ENCODE measurements at places on chromosomes 11 and 22. TPM values are rescaled to one million over a fixed set of nuclear protein-coding genes. Genes with fewer than 3 reads are reported as not detected.

DNA sequence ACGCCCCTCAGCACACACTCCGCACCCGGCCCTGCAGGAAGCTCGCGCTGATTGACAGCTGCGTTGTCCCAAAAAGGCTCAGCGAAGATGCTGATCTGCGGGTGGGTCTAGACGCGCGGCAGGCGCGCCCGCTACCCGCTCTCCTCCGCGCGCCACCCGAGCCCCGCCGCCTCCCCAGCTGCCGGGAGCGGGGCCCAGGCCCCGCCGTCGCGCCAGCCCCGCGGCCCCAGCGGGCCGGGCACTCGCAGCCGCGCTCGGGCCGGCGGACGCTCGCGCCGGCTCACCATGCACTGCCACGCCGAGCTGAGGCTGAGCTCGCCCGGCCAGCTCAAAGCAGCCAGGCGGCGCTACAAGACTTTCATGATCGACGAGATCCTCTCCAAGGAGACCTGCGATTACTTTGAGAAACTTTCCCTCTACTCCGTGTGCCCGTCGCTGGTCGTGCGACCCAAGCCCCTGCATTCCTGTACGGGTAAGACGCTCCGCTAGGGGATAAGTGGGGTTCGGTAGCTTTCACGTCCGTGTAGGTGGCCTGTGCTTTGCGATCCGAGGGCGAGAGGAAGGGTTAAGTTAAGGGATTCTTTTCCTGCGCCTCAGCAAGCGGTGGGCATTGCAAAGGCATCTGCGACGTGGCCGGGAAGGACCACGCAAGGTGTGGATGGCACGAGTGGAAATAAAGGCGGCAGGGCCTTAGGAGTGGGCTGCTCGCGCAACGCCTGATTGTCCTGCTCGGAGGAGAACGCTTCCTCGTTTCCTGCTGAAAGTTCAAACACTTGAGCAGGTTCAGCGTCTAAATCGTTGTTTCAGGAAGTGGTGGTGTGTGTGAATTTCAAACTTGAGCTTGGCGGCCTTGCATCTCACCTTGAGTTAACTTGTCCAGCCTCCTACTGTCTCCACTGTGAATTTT, at the start of gene BARX2:
Gene BARX2, plus strand, starts transcription at position 98 of the 907 bp plus-strand sequence. Its CDS starts 188 bp downstream, at position 286.
- DNase-seq = peak; percentile 67
- H3K36me3 ChIP-seq = no peaks in the 10 kb centered on the region
- H3K4me3 ChIP-seq = peak within 1 kb of the TSS; percentile 42
- peak within 1 kb of the TSS; percentile 54 for H3K27ac ChIP-seq
- H3K27me3 ChIP-seq = peaks cover 59% of the 10 kb centered on the region

DNA sequence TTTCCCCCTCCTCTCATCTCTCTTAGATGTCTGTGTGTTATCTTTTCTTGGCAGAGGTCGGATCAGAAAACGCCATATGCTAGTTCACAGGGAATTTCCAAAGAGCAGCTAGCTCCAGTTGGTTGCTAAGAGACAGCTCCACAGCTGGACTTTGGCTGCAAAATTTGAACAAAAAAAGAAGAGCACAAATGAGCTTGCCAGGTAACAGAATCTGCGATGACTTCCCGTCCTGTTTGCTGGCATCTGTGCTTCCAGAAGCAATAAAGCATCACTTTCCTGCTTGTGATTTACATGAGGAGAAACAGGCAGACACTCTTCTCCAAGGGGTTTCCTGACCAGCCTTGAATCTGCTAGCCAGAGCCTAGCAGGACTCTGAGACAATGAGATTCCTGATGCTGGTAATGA, 596.0 kb upstream of the B3GAT1 start:
- peaks cover 6% of the 10 kb centered on the region for H3K4me1 ChIP-seq
- H3K27ac ChIP-seq = no peak overlapping the region
- no peaks in the 10 kb centered on the region for H3K27me3 ChIP-seq
- DNase-seq = peak; percentile 21
- H3K36me3 ChIP-seq = no peaks in the 10 kb centered on the region

- no peak for DNase-seq
- H3K27me3 ChIP-seq = peaks cover 3% of the 10 kb centered on the region
- no peaks in the 10 kb centered on the region for H3K36me3 ChIP-seq
- H3K27ac ChIP-seq = no peak overlapping the region
Measured at GRCh38 chr11:115579181-115579825, 75.1 kb upstream of the CADM1 start.

DNA sequence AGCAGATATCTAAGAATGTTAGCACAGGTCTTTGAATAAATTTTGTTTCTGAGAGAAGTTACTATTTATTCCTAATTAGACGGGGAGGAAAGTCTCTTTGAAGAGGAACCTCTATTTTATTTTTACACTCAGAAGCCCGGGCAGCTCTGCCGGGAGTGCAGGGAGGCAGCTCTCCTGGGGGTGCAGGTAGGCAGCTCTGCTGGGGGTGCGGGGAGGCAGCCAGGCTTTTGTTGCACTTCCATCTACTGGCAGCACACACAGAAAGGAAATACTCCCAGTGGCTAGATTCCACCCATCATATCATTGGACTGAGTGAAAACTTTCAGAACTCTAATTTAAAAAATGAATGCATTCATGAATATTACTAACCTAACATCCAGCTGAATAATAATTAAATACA, 24.6 kb downstream of the OR10A6 start:
- peaks cover 38% of the 10 kb centered on the region for H3K4me1 ChIP-seq
- DNase-seq = no peak
- no peaks in the 10 kb centered on the region for H3K27me3 ChIP-seq
- no peak overlapping the region for H3K4me3 ChIP-seq

- H3K27ac ChIP-seq = peak overlapping the region; percentile 31
- no peaks in the 10 kb centered on the region for H3K27me3 ChIP-seq
- no peak for DNase-seq
- H3K36me3 ChIP-seq = no peaks in the 10 kb centered on the region
Measured at GRCh38 chr11:83317757-83318690, 31.9 kb upstream of the CCDC90B start.

GRCh38 chr22:31748490-31748889, 1.4 kb downstream of the PRR14L start:
- peak overlapping the region; percentile 85 for H3K4me3 ChIP-seq
- no peaks in the 10 kb centered on the region for H3K27me3 ChIP-seq
- no peaks in the 10 kb centered on the region for H3K36me3 ChIP-seq
- peaks cover 20% of the 10 kb centered on the region for H3K4me1 ChIP-seq
- peak; percentile 17 for DNase-seq

DNA sequence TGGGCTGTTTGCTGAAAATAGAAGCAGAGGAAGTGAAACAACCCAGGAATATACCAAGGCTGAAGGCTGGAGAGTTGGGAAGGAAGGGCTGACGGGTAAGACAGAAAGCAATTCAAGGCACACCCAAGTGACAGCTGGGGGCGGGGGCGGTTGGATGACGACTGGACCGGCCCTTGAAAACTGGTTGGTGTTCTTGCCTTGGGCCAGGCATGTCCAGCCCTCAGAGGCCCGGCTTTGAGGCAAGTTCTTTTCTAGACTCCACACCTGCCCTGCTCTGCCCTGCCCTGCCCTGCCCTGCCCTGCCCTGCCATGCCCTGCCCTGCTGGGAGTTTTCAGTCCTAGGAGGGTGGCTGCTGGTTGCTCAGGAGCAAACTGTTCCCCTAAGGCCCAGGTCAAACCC, 34.2 kb upstream of the CACNG2 start:
- no peak for DNase-seq
- H3K4me3 ChIP-seq = no peak overlapping the region
- H3K27ac ChIP-seq = no peak overlapping the region
- H3K4me1 ChIP-seq = no peaks in the 10 kb centered on the region
- H3K36me3 ChIP-seq = no peaks in the 10 kb centered on the region

DNA sequence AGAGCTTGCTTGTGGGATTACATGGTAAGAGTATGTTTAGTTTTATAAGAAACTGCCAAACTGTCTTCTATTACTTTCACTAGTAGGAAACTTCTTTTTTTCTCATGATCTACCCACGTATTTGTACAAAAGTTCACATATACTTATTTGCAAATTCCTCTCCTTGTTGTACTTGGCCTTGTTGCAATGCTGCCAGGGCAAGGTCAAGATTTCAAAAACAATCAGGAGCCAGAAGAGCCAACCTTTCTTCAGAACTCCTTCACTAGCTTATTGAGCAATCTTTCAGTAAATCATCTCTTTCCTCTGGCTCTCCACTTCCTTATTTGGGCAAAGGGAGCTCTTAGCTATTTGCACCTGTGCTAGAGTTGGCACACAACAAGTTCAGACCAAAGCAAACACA, 9.7 kb downstream of the SRSF8 start:
- H3K4me1 ChIP-seq = no peaks in the 10 kb centered on the region
- H3K27me3 ChIP-seq = no peaks in the 10 kb centered on the region
- H3K36me3 ChIP-seq = no peaks in the 10 kb centered on the region
- peak; percentile 70 for DNase-seq

DNA sequence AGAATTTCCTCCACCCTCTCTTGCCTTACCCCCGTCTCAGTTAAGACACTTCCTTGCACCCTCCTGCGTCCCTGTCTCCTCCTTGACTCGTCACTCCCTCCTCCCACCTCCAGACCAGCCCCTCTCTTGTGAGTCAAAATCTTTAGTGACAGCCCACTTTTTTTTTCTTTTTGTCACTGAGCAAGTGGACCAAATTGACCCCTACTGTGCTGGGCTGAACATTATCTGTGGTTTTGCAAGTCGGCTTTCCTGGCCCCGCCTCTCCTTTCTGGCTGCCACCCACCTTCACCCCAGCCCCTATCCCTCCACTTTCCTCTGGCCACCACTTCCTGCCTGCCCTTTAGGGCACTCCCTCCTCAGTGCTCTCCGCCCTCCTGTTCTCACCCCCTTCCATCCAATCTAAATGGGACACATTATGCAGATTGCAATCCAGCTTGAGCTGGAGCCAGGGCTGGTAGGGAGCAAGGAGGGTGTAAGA, at the start of gene APLNR:
Gene APLNR, minus strand, starts transcription at position 47 of the 478 bp plus-strand sequence. CDS start 246 bp downstream, outside the sequence.
- H3K4me1 ChIP-seq = no peaks in the 10 kb centered on the region
- H3K27ac ChIP-seq = no peak within 1 kb of the TSS
- DNase-seq = no peak
- no peaks in the 10 kb centered on the region for H3K36me3 ChIP-seq
- H3K27me3 ChIP-seq = peaks cover 12% of the 10 kb centered on the region

GRCh38 chr11:35029979-35030682, 108.8 kb upstream of the CD44 start:
- no peak overlapping the region for H3K4me3 ChIP-seq
- H3K36me3 ChIP-seq = no peaks in the 10 kb centered on the region
- H3K27me3 ChIP-seq = no peaks in the 10 kb centered on the region
- DNase-seq = no peak
- H3K4me1 ChIP-seq = no peaks in the 10 kb centered on the region
- no peak overlapping the region for H3K27ac ChIP-seq

GRCh38 chr11:74307434-74307833, 4.0 kb downstream of the P4HA3 start:
- H3K27ac ChIP-seq = no peak overlapping the region
- H3K4me3 ChIP-seq = no peak overlapping the region
- H3K4me1 ChIP-seq = peaks cover 8% of the 10 kb centered on the region

MRGPRE gene
- polyA plus RNA-seq = not detected

TREH gene
- 74.4 TPM for polyA plus RNA-seq

MLC1 gene
- 0.57 TPM for polyA plus RNA-seq

MYBPC3 gene
- polyA plus RNA-seq = 0.01 TPM

BTBD18 gene
- polyA plus RNA-seq = 0.09 TPM

Measured in large intestine (tissue), 12 donors.